ENCODE measurements at places on chromosomes 11 and 22. TPM values are rescaled to one million over a fixed set of nuclear protein-coding genes. Genes with fewer than 3 reads are reported as not detected.

- no peak overlapping the region for H3K4me3 ChIP-seq
- H3K4me1 ChIP-seq: peaks cover 3% of the 10 kb centered on the region
- peaks cover 20% of the 10 kb centered on the region for H3K27me3 ChIP-seq
- H3K27ac ChIP-seq: no peak overlapping the region
- DNase-seq: no peak
Observed at GRCh38 chr11:69923641-69924307, 104.6 kb upstream of the FGF3 start.

GRCh38 chr11:133823614-133824013 is 21.7 kb downstream of the SPATA19 start:
- H3K4me1 ChIP-seq: no peaks in the 10 kb centered on the region
- H3K4me3 ChIP-seq: no peak overlapping the region
- DNase-seq: no peak
- H3K36me3 ChIP-seq: no peaks in the 10 kb centered on the region
- H3K27ac ChIP-seq: no peak overlapping the region

GRCh38 chr11:104625246-104625645 is 273.0 kb downstream of the CASP12 start:
- no peak overlapping the region for H3K4me3 ChIP-seq
- peaks cover 2% of the 10 kb centered on the region for H3K4me1 ChIP-seq
- no peaks in the 10 kb centered on the region for H3K27me3 ChIP-seq
- DNase-seq: peak; percentile 72

GRCh38 chr11:66561178-66561974 is 7.0 kb downstream of the CTSF start:
- H3K4me3 ChIP-seq: no peak overlapping the region
- H3K27me3 ChIP-seq: peaks cover 12% of the 10 kb centered on the region
- H3K4me1 ChIP-seq: no peaks in the 10 kb centered on the region
- no peak overlapping the region for H3K27ac ChIP-seq
- no peak for DNase-seq
- no peaks in the 10 kb centered on the region for H3K36me3 ChIP-seq

GRCh38 chr11:115616971-115617370 is 112.8 kb upstream of the CADM1 start:
- peak; percentile 95 for DNase-seq
- peaks cover 4% of the 10 kb centered on the region for H3K4me1 ChIP-seq
- H3K27ac ChIP-seq: no peak overlapping the region
- no peak overlapping the region for H3K4me3 ChIP-seq

DNA sequence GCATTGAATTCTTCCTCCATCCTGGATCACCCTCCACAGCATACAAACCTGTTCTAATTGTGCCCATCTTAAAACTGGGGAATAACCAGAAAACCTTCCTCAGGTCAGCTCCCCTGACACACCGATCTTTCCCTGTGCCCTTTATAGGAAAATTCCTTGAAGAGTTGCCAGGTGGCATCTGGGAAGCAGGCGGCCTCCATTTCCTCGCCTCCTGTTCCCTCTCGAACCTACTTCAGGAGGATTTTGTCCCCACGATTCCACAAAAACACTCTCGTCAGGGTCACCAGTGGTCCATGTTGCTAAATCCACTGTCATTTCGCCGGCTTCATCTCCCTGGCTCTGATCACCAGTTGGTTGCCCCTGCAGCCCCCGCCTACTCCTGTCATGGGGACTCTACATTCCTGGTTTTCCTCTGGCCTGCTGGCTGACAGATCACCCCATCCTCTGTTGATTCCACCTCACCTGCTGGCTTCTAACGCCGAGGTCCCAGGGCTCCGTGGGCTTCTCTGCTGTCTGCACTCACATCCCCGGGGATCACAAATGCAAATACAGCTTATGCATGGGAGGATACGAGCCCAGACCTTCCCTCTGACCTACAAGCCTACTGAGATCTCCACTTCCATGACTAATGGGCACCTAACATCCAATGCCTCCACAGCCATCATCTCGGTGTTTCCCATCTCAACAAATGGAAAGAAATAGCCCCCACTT is 92.5 kb upstream of the PRDM11 start:
- no peak overlapping the region for H3K4me3 ChIP-seq
- H3K36me3 ChIP-seq: no peaks in the 10 kb centered on the region
- H3K4me1 ChIP-seq: no peaks in the 10 kb centered on the region
- no peak for DNase-seq

DNA sequence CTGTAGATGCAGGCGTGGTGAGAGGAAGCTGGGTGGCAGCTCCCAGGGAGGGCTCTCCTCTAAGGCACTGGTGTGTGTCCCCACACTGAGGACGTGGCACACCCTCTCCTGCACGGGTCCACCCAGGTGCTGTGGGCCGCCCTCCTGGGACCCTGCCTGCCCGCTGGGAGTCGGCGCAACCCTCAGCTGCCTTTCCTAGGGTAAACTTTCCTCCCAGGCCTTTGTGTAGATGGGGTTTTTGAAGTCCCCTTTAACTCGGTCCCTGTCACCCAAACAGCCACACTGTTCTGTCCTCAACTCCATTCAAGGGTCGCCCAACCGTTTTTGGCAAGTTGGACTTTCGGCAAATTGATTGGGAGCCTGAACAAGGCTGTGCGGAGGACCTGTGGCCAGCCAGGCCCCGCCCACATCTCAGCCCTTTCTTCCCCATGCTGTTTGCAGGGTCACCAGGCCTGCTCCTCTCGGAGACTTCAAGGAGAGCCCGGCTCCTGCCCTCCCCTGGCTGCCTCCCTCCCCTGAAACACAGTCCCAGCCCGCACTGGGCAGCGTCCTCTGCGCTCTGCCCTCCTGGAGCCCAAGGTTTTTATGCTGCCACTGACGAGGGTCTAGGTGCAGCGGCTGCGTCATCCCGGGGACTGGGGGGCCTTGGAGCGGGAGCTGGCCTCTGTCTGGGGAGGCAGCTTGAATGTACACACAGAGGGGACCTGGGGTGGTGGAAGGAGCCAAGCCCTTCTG is 1126.2 kb downstream of the BRD1 start:
- no peaks in the 10 kb centered on the region for H3K36me3 ChIP-seq
- no peak for DNase-seq
- H3K4me3 ChIP-seq: no peak overlapping the region
- no peaks in the 10 kb centered on the region for H3K4me1 ChIP-seq
- H3K27me3 ChIP-seq: no peaks in the 10 kb centered on the region
- H3K27ac ChIP-seq: no peak overlapping the region

- H3K4me3 ChIP-seq: no peak overlapping the region
- H3K36me3 ChIP-seq: no peaks in the 10 kb centered on the region
- no peak for DNase-seq
- no peaks in the 10 kb centered on the region for H3K4me1 ChIP-seq
Observed at GRCh38 chr11:71114124-71114851, 138.1 kb downstream of the SHANK2 start.

SHISA8 gene
- not detected for total RNA-seq

SLC22A6 gene
- not detected for total RNA-seq

SYT7 gene
- 9.2 TPM for total RNA-seq

ANO5 gene
- total RNA-seq: 0.77 TPM

C11orf87 gene
- total RNA-seq: not detected

OR52E4 gene
- total RNA-seq: not detected

All from fibroblast of lung (primary cell).